ENCODE measurements at places on chromosomes 4 and X.

- no peaks in the 10 kb centered on the region for H3K36me3 ChIP-seq
- no peak overlapping the region for H3K4me3 ChIP-seq
- no peak overlapping the region for H3K27ac ChIP-seq
- H3K27me3 ChIP-seq = no peaks in the 10 kb centered on the region
- DNase-seq = no peak
These were observed 305.5 kb upstream of the EMCN start for GRCh38 chr4:100823066-100823992.

GRCh38 chr4:168480931-168481611 is 779 bp upstream of the DDX60L start:
- H3K36me3 ChIP-seq = peaks cover 9% of the 10 kb centered on the region
- H3K27ac ChIP-seq = peak overlapping the region; percentile 99
- DNase-seq = peak; percentile 46
- peak overlapping the region; percentile 97 for H3K4me3 ChIP-seq
- peaks cover 59% of the 10 kb centered on the region for H3K4me1 ChIP-seq

- H3K36me3 ChIP-seq = no peaks in the 10 kb centered on the region
- no peak for DNase-seq
- peaks cover 2% of the 10 kb centered on the region for H3K4me1 ChIP-seq
- H3K27ac ChIP-seq = no peak overlapping the region
- no peaks in the 10 kb centered on the region for H3K27me3 ChIP-seq
These were observed 50.9 kb upstream of the RAP1GDS1 start for GRCh38 chr4:98210281-98210680.

DNA sequence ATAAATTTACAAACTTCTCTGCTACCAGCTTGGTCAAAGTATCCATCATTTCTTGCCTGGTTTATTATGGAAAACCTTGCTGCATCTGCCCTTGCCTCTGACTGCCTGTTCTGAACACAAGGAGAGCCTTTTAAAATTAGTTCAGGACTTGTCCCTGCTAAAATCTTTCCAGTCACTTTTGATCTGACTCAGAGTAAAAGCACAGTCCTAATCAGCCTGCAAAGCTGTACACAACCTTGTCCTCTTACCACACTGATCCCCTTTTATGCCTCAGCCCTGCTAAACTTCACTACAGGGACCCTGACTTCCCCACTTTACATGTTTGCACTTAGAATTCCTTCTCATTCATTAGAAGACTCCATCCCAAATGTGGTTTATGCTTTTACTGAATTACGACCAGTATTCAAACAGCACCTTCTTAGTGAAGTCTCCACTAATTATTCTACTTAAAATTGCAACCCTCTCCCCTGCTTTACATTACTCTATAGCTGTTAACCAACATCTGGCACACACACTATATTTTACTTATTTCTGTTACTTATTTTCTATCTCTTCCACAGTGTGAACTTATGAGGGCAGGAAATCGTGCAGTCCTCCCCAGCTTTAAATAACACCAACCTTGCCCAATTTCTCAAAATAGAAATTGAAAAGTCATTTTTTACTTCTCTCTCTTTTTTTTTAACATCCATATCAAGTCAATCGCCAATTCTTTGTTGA is 6.3 kb downstream of the GABRA4 start:
- no peaks in the 10 kb centered on the region for H3K36me3 ChIP-seq
- H3K27me3 ChIP-seq = peaks cover 14% of the 10 kb centered on the region
- no peaks in the 10 kb centered on the region for H3K4me1 ChIP-seq
- H3K27ac ChIP-seq = no peak overlapping the region

- H3K27me3 ChIP-seq = no peaks in the 10 kb centered on the region
- H3K27ac ChIP-seq = no peak overlapping the region
These were observed 17.0 kb downstream of the SNCA start for GRCh38 chr4:89820010-89820409.

DNA sequence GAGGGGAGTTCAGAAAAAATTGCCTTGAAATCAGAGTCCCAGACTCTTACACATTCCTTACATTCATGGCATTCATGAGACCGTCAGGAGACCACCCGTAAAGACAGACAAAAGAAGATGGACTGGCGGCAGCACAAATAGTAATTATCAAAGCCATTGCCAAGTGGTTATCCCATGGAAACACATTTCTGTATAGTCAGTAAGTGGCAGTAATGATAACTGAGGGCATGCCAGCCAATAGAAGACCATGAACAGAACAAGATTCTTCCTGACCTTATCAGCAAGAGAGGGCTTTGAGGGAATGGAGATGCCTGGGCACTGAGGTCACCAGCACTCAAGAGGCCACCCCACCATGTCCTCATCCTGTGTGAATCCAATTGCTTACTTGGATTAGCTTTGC is 121.7 kb upstream of the HCCS start:
- no peak overlapping the region for H3K4me3 ChIP-seq
- no peak overlapping the region for H3K27ac ChIP-seq
- no peaks in the 10 kb centered on the region for H3K4me1 ChIP-seq
- H3K27me3 ChIP-seq = no peaks in the 10 kb centered on the region

DNA sequence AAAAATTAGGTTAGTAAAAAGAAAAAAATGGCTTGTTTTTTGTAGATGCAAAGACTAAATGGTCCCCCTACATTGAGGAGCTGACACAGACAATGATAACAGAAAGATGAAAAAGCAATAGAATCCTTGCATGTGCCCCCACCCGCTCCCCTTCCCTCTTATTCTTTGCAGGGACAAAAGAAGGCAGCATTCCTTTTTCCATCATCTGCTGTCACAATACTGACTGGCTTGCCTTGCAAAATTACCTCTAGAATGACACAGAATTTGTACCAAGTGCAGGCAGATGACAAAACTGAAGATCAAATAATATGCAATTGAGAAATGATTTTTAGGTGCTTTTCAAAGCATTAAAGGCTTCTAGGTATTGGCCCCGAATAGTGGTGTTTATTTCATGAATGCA is 153.1 kb upstream of the AGA start:
- no peak for DNase-seq
- H3K36me3 ChIP-seq = no peaks in the 10 kb centered on the region
- H3K27ac ChIP-seq = no peak overlapping the region
- H3K4me3 ChIP-seq = no peak overlapping the region
- peaks cover 8% of the 10 kb centered on the region for H3K4me1 ChIP-seq

DNA sequence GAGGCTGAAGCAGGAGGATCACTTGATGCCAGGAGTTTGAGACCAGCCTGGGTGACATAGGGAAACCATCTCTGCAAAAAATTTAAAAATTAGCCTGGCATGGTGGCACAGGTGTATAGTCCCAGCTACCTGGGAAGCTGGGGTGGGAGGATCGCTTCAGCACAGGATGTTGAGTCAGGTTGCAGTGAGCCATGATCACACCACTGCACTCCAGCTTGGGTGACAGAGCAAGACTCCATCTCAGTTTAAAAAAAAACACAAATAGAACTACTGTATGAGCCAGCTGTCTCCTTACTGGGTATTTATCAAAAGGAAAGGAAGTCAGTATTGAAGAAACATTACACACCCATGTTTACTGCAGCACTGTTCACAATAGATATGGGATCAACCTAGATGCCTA is 138.7 kb downstream of the RAP1GDS1 start:
- no peaks in the 10 kb centered on the region for H3K4me1 ChIP-seq
- no peak overlapping the region for H3K4me3 ChIP-seq
- DNase-seq = no peak
- peaks cover 33% of the 10 kb centered on the region for H3K36me3 ChIP-seq
- no peaks in the 10 kb centered on the region for H3K27me3 ChIP-seq

DNA sequence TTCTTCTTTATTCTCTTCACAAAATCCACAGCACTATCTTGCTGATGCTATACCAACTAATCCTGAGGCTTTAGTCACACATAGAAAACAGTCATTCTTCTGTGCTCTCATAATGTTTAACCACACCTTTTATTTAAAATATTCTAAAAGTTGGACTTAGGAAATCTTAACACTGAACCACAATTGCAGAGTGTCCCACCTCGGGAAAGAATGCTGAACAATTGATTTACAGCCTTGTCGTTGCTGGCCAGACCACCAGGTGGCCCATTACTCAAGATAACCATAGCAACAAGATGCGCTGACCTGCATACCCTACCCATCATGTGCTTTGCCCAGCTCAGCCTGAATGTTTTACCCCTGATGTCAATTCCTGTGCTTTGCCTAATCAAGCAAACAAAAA is 100.8 kb downstream of the ARSJ start:
- H3K36me3 ChIP-seq = no peaks in the 10 kb centered on the region
- no peak overlapping the region for H3K4me3 ChIP-seq
- H3K27ac ChIP-seq = no peak overlapping the region
- H3K27me3 ChIP-seq = no peaks in the 10 kb centered on the region
- DNase-seq = no peak

GRCh38 chr4:168410681-168411080 is 69.6 kb downstream of the DDX60L start:
- no peak for DNase-seq
- H3K4me1 ChIP-seq = peaks cover 4% of the 10 kb centered on the region
- no peaks in the 10 kb centered on the region for H3K27me3 ChIP-seq
- H3K4me3 ChIP-seq = no peak overlapping the region
- H3K27ac ChIP-seq = no peak overlapping the region

- no peak overlapping the region for H3K4me3 ChIP-seq
- H3K27me3 ChIP-seq = no peaks in the 10 kb centered on the region
- no peak overlapping the region for H3K27ac ChIP-seq
- no peak for DNase-seq
These were observed 8.8 kb upstream of the GRPR start for GRCh38 chrX:16114611-16115010.

- no peaks in the 10 kb centered on the region for H3K36me3 ChIP-seq
- H3K27me3 ChIP-seq = no peaks in the 10 kb centered on the region
- H3K4me1 ChIP-seq = no peaks in the 10 kb centered on the region
- DNase-seq = no peak
These were observed 423.9 kb upstream of the PITX2 start for GRCh38 chr4:111046811-111047210.

DNA sequence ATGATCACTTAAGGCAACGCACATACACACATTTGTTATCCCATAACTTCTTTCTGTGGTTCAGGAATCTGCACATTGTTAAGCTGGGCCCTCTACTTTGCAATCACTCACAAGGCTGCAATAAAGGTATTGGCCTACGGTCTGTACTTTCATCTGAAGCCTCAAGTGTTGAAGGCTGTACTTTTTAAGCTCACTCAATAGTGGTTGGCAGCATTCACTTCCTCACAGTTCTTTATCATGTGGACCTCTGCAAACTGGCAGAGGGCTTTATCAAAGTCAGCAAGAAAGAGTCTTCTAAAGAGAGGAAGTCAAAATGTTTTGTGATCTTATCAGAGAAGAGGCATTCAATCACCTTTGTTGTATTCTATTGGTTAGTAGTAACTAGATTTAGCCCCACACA is 301.4 kb upstream of the EPHA5 start:
- H3K36me3 ChIP-seq = no peaks in the 10 kb centered on the region
- no peak for DNase-seq
- no peaks in the 10 kb centered on the region for H3K27me3 ChIP-seq
- no peak overlapping the region for H3K4me3 ChIP-seq
- H3K4me1 ChIP-seq = no peaks in the 10 kb centered on the region

- H3K4me1 ChIP-seq = peaks cover 6% of the 10 kb centered on the region
- peaks cover 6% of the 10 kb centered on the region for H3K36me3 ChIP-seq
- DNase-seq = no peak
- H3K27me3 ChIP-seq = no peaks in the 10 kb centered on the region
- H3K27ac ChIP-seq = no peak overlapping the region
These were observed 611.2 kb downstream of the RPA4 start for GRCh38 chrX:97494756-97495372.

- H3K27ac ChIP-seq = no peak overlapping the region
- no peaks in the 10 kb centered on the region for H3K36me3 ChIP-seq
- H3K4me1 ChIP-seq = no peaks in the 10 kb centered on the region
- H3K27me3 ChIP-seq = peaks cover 3% of the 10 kb centered on the region
- DNase-seq = no peak
These were observed 164.1 kb upstream of the PPARGC1A start for GRCh38 chr4:24053934-24054333.

DNA sequence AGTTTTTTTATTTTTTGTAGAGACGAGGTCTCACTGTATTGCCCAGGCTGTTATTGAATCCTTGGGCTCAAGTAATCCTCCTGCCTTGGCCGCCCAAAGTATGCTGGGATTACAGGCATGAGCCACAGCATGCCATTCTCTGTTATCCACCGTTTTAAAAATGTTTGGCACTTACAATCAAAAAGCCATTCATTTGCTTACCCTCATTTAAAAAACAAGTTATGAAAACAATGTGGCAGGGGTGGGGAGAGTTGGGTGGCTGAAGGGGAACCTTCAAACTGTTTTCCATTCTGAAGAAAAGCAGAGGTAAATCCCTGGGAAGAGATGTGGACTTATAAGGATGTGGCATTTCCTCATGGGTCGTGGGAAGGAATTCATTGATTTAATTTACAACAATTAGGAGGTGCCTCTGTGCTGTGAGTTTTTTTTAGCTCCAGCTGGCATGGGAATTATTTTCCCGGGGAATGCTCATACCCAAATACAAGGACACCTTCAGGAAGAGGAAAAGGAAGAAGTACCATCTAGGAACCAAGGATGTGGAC is 103.5 kb downstream of the MID1 start:
- H3K27ac ChIP-seq = no peak overlapping the region
- no peaks in the 10 kb centered on the region for H3K4me1 ChIP-seq
- H3K27me3 ChIP-seq = no peaks in the 10 kb centered on the region
- H3K36me3 ChIP-seq = no peaks in the 10 kb centered on the region

DNA sequence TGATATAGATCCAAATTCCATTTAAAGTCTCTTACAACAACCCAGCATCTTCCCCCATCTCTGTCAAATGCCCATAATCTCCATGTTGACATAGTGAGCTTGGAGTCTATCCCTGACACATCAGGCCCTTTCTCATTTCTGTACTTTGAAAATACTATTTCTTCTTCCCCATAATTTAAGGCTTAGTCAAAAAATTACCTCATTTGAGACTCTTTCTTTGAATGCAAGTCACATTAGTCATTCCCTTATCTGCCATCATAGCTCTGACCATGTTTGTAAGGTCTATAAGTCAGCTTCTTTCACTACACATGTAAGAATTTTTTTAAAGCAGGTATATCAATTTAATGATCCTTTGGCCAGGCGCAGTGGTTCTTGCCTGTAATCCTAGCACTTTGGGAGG is 99.9 kb downstream of the DDX60 start:
- H3K4me1 ChIP-seq = no peaks in the 10 kb centered on the region
- peaks cover 58% of the 10 kb centered on the region for H3K36me3 ChIP-seq
- H3K27ac ChIP-seq = no peak overlapping the region
- H3K4me3 ChIP-seq = no peak overlapping the region
- H3K27me3 ChIP-seq = no peaks in the 10 kb centered on the region
- DNase-seq = no peak

DNA sequence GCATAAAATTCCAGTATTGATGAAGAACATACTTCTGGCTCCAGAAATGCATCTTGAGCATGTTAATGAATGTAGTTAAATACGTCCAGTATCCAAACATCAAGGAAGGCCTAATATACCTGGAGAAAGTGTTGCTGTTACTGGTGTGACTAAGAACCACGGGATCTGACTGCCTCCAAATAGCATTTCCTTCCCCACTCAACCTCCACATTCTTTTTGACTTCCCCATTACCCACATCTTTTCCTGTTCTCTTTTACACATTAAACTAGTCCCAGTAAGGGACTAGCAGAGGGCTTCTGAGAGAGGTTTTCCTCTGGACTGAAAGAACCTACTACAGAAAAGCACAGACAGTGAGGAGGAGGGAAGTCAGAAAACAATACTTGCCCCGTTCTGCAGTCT is 482.8 kb upstream of the HTR2C start:
- no peaks in the 10 kb centered on the region for H3K27me3 ChIP-seq
- DNase-seq = no peak
- H3K36me3 ChIP-seq = no peaks in the 10 kb centered on the region
- no peaks in the 10 kb centered on the region for H3K4me1 ChIP-seq
- no peak overlapping the region for H3K4me3 ChIP-seq
- H3K27ac ChIP-seq = no peak overlapping the region
